ENCODE measurements at places on chromosomes 1 and 21.

DNA sequence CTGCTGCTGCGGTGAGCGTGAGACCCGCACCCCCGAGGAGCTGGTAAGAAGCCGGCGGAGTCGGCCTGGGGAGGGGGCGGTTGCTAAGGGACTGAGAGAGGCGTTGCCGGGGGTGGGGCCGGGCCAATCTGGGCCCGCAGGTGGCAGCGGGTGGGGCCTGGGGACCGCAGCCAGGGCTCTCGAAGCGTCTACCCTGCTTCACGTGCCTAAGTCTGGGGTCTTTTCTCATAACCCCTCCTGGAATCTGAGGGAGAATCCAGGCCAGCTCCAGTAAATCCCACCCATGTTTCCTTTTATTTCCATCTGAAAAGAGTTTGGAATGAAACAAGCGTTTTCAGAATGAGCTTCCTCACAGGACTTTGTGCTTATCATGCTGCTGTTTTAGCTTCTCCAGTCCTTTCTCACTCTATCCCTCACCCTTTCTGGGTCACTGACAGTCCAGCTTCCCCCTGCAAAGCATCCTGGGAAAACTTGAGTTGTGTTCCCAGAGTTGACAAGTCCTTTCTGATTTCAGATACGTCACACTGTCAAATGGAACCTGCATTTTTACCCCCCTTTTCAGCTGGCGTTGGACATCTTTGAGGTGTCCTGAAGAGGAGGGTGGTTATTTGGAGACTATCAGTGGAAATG lies 431 bp downstream of the CLCN6 start:
- peak overlapping the region; percentile 82 for H3K27ac ChIP-seq
- DNase-seq, result no peak
- peaks cover 1% of the 10 kb centered on the region for H3K36me3 ChIP-seq
- peaks cover 7% of the 10 kb centered on the region for H3K4me1 ChIP-seq
- peak overlapping the region; percentile 87 for H3K4me3 ChIP-seq

DNA sequence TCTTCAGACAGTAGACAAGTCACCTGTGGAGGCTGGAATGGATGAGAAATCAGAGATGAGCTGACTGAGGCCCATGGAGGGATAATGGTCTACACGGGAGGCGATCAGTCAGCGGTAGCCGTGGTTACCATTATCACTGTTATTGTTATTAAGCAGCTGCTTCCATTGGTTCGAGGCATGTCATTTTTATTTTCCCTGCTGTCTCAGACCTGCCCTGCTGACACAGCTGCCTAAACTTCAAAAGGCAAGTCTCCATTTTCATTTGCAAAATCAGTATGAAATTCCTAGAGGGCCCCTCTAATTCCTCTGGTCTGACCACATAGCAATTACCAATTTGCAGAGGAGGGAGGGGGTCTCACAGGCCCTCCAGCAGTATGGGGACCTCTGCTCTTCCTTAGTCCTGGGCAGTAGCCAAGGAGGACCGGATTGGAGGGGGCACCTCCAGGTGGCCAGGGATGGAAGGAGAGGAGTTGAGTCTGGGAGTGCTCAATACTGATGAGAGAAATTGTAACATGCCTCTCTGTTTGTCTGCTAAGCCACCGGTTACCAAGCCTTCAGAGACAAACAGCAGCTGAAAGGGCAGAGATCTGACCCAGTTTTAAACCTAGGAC lies 184.2 kb downstream of the TRABD2B start:
- H3K27me3 ChIP-seq, result no peaks in the 10 kb centered on the region
- DNase-seq, result no peak
- H3K4me3 ChIP-seq, result no peak overlapping the region
- no peaks in the 10 kb centered on the region for H3K36me3 ChIP-seq
- no peaks in the 10 kb centered on the region for H3K4me1 ChIP-seq
- no peak overlapping the region for H3K27ac ChIP-seq

DNA sequence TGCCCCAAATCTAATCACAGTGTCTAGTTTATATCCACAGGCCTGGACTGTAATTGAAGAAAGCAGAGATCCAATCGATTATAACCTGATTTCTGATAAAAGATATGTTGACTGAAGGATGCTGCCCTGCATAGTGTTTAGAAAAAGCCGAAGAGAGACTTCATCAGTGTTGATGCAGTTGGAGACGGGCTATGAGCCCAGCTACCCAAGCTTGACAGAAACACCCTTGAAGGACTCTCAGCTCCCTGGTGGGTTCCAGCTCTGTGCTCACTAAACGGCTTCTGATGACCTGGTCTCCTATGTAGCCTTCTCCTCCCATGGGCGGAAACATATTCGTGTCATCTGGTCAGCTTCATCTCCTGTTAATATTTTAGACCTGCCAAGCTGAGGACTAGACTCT lies 10.2 kb downstream of the FAM89A start:
- no peaks in the 10 kb centered on the region for H3K36me3 ChIP-seq
- no peak overlapping the region for H3K4me3 ChIP-seq
- no peaks in the 10 kb centered on the region for H3K27me3 ChIP-seq
- H3K4me1 ChIP-seq, result no peaks in the 10 kb centered on the region

DNA sequence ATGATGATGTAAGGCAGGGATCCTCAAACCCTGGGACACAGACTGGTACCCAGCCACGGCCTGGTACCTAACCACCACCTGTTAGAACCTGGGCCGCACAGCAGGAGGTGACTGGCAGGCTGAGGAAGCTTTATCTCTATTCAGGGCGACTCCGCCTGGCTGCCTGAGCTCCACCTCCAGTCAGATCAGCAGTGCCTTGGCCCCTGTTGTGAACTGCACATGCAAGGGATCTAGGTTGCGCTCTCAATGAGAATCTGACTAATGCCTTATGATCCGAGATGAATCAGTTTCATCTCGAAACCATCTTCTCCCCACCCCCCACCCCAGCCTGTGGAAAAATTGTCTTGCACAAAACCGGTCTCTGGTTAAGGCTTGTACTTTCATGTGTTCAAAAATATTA lies 4.2 kb downstream of the RNPC3 start:
- DNase-seq, result peak; percentile 54
- H3K36me3 ChIP-seq, result no peaks in the 10 kb centered on the region
- H3K4me1 ChIP-seq, result no peaks in the 10 kb centered on the region
- no peak overlapping the region for H3K4me3 ChIP-seq
- no peaks in the 10 kb centered on the region for H3K27me3 ChIP-seq
- H3K27ac ChIP-seq, result no peak overlapping the region

Measured in fibroblast of lung (primary cell).